ENCODE measurements at places on chromosomes 7 and 10. TPM values are rescaled to one million over a fixed set of nuclear protein-coding genes. Genes with fewer than 3 reads are reported as not detected.
A peak's percentile ranks its signal among the peaks of the same experiment; 100 is the strongest.

LIPK gene
- total RNA-seq, result not detected

UNCX gene
- not detected for total RNA-seq

- DNase-seq, result no peak
These were observed 45.1 kb upstream of the LYZL1 start for GRCh38 chr10:29243750-29244149.

DNA sequence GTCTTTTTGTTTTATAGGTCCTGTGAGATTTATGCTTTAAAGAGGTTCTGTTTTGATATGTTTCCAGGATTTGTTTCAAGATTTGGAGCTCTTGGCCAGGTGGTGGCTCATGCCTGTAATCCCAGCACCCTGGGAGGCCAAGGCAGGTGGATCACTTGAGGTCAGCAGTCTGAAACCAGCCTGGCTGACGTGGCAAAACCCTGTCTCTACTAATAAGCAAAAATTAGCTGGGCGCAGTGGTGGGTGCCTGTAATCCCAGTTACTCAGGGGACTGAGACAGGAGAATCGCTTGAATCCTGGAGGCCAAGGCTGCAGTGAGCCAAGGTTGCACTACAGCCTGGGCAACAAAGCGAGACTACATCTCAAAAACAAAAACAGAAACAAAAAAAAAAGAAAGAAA lies 8.3 kb upstream of the HYAL4 start:
- DNase-seq, result no peak

- peak; percentile 17 for DNase-seq
These were observed 2.7 kb downstream of the COG5 start for GRCh38 chr7:107560898-107561516.

GRM8 gene
- total RNA-seq, result 0.27 TPM
